Mucosa of descending colon (tissue), 3 donors: ENCODE measurements at places on chromosomes 5 and 9. TPM values are rescaled to one million over a fixed set of nuclear protein-coding genes. Genes with fewer than 3 reads are reported as not detected.
A peak's percentile ranks its signal among the peaks of the same experiment; 100 is the strongest.

BHMT2 gene
- total RNA-seq, result 0.70 TPM

GGTA1 gene
- 6.5 TPM for total RNA-seq

CCDC69 gene
- total RNA-seq, result 190 TPM

CCDC192 gene
- 1.0 TPM for total RNA-seq

PCDHA9 gene
- total RNA-seq, result 0.17 TPM

FAM200C gene
- 4.3 TPM for total RNA-seq

GRCh38 chr9:78462611-78463010 is 165.7 kb downstream of the PSAT1 start:
- no peak for DNase-seq

DNA sequence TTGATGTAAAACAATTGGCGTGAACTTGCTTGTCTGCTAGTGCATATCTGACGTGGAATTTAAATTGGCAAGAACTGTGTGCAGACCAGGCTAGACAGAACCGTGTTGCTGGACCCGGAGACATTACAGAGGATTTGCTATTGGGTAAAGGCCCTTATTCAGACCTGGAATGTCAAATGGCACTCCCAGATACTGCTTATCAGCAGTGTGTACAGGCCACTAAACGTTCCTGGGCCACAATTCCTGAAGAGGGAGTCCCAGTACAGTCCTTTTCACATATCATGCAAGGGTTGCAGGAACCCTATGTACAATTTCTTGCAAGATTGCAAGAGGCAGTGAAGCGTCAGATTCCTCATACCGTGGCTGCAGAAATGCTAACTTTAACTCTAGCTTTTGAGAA is 13.5 kb upstream of the MCCC2 start:
- DNase-seq, result no peak

DNA sequence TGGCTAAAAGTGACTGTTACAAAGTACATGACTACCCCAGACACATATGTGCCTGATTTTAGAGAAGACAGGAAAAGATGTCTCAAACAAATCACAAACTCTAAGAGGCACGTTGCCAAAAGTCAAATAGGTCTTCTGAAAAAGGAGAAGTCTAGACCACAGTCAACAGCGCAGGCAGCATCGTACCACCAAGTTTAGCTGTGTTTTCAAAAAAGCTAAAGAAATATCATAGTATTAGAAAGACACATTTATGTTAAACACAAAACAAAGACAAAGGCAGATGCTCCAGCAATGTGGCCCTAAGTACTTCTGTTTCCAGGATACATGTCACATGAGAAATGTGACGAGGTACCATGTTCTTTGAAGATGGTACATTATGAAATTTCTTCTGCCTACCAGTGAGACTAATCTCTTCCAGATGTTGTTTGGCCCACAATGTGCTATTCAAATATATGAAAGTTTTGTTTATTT is 43.5 kb downstream of the LPAR1 start:
- no peak for DNase-seq

GRCh38 chr9:135962696-135963307 is 1.6 kb upstream of the UBAC1 start:
- DNase-seq, result no peak

GRCh38 chr9:745761-746380 is 95.6 kb upstream of the DMRT1 start:
- DNase-seq, result no peak

GRCh38 chr9:86809759-86810367 is 137.4 kb downstream of the GAS1 start:
- no peak for DNase-seq

- no peak for DNase-seq
Measured at GRCh38 chr9:9286001-9286400, 1326.8 kb downstream of the PTPRD start.

DNA sequence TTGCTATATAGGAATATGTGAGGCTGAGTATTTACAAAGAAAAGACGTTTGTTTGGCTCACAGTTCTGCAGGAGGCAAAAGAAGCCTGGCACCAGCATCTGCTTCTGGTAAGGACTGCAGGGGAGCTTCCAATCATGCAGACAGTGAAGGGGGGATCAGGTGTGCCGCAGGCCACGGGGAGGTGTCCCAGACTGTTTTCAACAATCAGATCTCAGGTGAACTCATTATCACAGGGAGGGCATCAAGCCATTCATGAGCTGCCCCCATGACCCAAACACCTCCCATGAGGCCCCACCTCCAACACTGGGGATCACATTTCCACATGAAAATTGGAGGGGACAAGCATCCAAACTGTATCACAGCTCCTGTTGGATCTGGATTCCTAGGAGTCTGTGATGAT is 30.4 kb upstream of the TRIM14 start:
- peak; percentile 6 for DNase-seq

DNA sequence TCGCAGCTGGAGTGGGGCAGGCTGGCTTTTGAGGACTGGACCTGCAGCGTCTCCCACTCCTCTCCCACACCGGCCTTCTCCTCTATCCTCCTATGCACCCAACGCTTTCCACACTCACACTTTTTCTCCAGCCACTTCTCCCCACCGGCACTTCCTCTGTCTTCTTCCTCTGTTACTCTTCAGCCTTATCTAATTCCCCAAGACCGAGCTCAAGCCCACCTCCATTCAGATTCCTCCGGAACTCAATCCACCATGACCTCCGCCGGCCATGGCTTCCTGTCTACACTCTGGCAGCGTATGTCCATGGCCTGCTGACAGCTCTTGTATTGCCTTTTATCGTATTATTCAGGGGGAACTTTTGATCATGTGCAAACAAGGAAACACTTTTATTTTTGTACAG is 545 bp upstream of the OR2V1 start:
- no peak for DNase-seq

DNA sequence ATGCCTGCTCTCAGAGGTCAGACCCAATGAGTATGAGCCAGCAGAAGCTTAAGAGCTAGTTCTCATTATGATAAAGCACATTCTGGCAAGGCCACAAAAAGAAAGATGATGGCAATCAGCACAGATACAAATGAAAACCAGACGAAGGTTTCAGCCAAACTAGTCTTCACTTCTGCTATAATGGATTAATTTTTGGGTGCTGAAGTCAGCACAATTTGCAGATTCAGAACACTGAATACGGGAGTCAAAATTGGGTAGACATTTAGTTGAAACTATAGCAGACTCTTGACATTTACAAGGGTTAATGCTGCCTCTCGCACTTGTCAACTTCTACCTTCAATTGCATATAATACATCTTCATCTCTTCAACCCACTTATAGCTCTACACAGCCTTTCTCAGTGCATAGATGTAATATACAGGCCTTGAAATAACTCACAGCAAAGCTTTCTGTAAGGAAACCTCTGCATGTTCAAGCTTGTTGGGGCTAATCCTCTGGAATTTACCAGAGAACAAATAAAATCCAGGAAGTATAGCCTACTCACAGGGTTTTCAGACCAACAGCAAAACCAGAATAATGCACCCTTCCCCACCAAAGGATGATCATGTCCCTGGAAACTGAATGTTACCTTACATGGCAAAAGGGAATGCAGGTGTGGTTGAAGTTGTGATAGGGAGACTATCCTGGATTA is 77.1 kb downstream of the BAAT start:
- no peak for DNase-seq

DNA sequence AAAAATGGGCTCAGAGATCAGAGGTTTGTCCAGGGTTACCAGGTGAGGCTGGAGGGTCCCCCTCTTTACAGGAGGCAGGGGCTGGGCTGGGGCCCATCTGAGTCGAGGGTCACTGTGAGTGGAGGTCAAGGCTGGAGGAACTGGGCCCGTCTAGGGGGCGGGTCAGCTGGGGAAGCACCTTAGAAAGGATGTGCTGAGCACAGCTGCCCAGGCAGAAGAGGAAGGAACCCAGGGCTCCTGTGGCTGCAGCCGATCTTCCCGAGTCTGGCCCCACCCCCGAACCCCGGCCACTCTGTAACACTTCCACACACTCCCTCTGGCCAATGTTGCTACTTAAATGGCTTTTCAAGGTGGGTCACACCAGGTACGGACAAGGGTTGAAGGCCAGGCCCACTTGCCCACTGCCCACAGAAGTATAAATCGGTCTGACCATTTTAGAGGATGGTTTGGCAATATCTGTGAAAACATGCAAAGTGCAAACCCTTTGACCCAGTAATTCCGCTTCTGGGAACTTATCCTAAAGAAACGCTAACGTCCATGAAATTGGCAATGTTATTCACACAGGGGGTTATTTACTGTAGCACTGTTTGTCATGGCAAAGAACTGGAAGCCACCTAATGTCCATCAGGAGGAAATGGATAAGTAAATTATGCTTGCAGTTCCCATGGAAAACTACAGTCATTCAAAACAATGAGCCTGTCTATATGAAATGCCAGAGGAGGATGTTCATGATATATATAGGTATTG is 30.5 kb upstream of the EEIG1 start:
- DNase-seq, result no peak

- DNase-seq, result no peak
Measured at GRCh38 chr5:66230551-66230950, 86.5 kb downstream of the SREK1 start.

DNA sequence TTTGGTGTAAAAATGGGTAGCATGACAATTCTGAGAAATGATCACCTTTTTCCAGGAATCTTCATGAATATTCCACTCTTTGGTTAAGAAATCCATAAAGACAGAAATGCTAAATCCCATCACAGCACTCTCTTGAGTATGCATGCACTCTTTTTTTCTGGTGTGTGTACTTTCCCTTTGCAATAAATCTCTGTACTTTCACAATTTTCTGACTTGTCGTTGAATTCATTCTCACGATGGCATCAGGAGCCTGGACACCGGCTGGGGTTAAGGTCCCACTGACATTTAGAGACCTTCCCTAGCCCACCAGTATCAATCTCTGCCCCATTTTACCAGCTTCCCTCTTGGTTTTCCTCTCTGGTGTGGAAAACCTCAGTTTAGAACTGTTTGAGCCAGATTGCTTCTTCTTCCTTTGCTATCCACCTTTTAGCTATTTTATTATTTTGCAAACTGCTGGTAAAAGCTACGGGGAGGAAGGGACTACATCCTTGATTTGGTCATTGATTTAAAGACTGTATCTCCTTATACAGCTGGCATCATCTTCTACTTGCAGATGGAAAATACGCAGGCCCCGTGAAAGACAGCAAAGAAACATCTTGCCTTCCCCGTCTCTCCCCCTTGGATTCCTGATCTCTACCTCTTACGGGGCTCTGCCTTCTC is 59.9 kb upstream of the ZFR start:
- DNase-seq, result no peak

GRCh38 chr9:124010665-124011321 is 775 bp upstream of the LHX2 start:
- no peak for DNase-seq

DNA sequence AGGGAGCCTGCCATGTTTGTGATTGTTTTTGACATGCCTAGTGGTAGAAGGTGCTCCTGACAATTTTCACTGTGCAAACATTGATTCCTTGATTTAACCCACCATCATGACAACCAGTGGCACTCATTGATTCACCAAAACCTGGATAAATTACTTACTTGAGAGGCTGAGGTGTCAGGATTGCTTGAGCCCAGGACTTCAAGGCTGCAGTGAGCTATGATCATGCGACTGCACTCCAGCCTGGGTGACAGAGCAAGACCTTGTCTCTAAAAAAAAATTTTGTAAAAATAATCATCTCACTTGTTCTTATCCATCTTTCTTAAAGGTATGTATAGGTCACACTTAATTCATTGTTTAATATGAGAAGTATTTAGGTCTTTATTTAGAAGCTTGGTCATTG is 401.3 kb downstream of the ARRDC3 start:
- no peak for DNase-seq

DNA sequence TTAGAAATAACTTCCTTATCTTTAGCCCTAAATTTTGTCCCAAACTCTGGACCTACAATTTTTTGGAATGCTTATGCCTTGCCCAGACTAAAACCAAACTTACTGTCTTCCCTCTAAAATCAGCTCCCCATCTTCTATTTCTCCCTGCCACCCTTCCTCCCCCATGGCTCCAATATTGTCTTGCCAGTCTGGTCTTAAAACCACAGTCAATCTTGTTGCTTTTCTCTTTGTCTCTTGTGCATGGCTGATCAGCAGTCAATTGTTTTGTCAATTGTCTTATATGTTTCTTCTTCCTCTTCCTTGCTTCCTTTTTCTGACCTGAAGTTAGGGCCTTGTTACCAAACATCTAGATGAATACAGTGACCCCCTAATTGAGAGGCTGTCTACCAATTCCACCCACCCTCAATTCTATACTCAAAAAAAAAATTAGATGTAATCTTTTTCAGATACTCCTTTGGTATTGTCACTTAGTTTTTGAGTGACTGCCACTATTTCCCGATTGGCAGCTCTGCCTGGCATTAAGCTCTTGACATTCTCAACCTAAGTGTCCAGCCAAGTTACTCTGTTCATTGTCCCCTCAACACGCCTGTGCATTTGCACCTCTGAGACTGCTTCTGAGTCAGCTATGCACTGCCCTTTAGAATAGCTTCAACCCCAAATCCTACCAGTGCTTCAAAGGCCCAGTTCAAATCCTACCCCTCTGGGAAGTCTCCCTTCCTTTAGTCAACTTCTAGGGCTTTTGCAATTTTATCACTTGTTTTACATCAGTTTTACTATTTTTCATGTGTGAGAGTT is 2.5 kb downstream of the PDCD1LG2 start:
- no peak for DNase-seq
